NCI-H510A (cell line): ENCODE measurements at places on chromosomes 2 and 18.

DNA sequence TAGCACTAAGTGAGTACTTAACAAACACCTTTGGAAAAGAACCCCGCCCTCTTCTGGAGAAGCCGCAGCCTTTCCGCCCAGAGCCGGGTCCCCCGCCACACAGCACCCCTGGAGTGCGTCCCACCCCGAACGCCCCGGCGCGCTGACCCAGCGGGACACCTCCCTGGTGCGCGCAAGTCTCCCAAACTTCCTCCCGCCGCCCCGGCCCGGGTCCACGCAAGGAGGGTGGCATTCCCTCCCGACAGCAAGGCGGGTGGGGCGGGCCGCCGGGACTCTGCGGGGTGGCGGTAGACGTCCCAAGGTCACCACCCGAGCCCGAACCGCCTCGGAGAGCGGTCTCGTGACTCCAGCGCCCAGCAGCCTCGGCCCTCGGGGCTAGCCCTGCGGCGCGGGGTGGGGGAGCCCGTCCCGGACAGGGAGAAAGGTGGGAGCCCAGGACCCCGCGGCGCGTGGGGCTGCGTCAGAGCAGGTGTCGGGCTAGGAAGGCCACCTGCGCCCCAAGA, 598 bp downstream of the CCDC93 start:
- peak; percentile 7 for DNase-seq

DNA sequence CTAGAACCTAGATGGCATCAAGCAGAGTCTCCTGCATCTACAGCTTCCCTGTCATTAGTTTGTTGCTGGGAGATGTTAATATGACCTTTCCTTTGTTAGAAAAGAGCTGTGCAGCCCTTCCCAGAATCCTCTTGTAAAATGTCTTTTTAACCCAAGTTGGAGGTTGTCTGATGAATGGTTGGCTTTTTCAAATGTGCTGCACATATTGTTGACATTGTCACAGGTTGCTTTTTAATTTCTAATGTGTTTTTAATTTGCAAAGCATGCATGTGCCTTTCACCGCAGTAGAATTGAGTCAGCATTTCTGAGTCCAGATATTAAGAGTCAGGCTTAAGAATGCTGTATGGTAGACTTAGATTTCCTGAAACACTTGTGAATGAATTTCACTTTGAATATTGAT, 120.8 kb downstream of the GREB1L start:
- no peak for DNase-seq

DNA sequence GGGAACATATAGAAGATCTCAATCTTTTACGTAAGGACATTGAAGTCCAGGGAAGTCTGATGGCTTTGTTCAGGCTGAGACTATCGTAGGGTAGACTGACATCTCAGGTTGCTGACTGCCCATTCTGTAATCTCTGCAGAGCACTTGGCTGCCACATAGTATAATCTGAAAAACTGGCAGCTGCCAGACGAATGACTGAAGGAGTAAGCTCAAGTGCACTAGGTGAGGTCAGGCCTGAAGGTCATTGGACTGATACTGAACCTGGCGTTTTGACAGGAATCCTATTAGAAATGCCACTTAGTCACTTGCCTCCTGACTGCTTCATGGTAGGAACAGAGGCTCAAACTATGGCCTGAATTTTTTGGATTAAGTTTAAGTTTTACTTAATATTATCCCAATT, 23.5 kb downstream of the GPD2 start:
- DNase-seq = no peak

DNA sequence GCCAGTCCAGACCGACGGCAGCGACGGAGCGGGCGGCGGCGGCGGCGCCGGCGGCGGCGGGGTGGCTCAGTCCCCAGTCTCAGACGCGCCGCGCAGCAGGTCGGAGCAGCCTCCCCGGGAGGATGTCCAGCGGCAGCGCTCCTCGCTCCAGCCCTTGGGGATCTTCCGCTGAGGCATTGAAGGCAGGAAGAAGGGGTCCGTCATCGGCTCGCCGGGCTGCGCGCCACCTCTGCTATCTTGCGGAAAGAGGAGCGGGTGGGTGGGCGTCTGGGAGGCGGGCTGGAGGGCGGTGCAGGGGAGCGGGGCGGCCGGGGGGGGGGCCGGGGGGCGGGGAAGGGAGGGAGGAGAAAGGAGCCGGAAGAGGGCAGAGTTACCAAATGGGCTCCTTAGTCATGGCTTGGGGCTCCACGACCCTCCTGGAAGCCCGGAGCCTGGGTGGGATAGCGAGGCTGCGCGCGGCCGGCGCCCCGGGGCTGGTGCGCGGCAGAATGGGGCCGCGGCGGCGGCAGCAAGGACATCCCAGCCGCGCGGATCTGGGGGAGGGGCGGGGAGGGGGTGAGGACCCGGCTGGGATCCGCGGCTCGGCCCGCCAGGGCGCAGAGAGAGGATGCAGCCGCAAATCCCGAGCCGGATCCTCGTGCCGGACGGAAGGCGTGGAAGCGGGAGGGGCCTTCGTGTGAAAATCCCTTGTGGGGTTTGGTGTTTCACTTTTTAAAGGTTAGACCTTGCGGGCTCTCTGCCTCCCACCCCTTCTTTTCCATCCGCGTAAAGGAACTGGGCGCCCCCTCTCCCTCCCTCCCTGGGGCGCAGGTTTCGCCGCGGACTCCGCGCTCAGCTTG, at the start of gene NETO1:
Gene NETO1, minus strand, starts transcription at position 242 of the 839 bp plus-strand sequence. CDS start 696 bp downstream, outside the sequence.
- peak; percentile 20 for DNase-seq

DNA sequence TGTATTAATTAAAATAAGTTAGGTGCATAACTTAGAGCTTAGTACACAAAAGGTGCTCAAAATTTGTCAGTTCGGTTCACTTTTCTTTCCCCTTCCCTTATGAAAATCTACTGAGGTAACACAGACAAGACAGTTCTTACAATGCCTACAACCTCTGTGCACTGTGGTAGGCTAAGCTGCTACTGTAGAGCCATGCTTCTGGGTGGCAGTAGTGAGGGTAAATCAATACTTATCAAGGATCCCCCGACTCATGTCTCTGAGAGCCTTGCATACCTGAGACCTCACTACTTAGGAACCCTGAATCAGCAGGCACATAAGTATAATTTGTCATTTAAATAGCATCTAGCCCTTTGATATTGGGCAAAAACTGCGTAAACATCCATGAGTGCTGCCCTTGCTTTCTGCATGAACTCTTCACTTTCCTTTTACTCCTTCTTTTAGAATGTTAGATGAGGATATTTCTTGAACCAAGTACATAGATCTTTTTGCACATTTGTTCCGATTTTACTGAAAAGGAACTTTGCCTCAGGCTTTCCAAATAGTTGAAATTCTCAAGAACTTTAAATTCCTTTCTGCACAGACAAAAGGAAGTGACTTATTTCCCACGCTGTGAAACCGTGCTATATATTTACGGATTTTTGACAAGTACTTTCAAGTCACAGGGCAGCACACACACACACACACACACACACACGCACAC, 234.4 kb downstream of the TRIB2 start:
- no peak for DNase-seq

GRCh38 chr2:230847883-230848388, 16.8 kb upstream of the ITM2C start:
- peak; percentile 95 for DNase-seq

- DNase-seq = no peak
Measured at GRCh38 chr2:187769437-187769836, 215.2 kb upstream of the TFPI start.

- no peak for DNase-seq
Measured at GRCh38 chr2:37645362-37645761, 26.1 kb downstream of the CDC42EP3 start.

DNA sequence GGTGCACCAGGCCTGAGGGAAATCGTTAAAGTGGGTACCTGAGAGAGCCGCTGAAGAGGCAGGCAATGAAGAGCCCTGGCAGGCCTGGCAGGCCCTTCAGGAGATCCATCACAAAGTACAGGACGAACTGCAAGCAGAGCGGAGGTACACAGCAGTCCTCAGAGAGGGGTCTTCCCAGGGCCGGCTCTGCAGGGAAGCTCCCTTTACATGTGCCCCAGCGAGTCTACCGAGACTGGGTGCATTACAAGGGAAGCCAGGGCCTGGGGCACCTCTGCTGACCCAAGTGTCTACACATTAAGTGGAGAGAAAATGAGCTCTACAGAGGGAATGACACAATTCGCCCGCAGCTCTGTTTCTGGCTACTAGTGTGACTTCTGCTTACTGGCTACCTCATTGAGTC, 8.1 kb upstream of the ATRAID start:
- no peak for DNase-seq

GRCh38 chr2:29780906-29781305, 140.5 kb downstream of the ALK start:
- no peak for DNase-seq

- DNase-seq = no peak
Measured at GRCh38 chr2:241198381-241199279, 10.2 kb downstream of the ANO7 start.
